ENCODE measurements at places on chromosomes 16 and 17.

DNA sequence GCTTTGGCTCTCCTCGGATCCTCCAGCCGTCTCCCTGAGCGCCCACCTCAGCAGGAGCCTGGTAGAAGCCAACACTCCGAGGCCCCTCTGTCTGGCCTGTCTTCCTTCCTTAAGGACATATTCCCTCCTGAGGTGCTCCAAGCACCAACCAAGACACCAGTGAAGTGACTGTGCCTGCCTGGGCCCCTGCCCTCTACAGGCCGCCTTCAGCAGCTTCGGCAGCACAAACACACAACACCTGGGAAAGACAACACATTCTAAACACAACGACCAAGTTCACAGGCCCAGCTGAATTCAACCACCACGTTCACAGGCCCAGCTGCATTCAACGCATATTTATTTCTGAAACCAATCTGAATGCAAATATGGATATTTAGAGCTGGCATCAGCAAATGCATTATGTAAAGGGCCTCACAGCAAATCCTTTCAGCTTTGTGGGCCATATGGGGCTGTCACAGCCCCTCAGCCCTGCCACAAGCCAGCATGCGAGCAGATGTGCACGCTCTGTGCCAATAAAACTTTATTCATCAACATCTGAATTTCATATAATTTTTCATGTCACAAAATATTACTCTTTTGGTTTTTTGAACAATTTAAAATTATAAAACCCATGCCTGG lies 12.2 kb downstream of the GALNS start:
- no peak for DNase-seq

DNA sequence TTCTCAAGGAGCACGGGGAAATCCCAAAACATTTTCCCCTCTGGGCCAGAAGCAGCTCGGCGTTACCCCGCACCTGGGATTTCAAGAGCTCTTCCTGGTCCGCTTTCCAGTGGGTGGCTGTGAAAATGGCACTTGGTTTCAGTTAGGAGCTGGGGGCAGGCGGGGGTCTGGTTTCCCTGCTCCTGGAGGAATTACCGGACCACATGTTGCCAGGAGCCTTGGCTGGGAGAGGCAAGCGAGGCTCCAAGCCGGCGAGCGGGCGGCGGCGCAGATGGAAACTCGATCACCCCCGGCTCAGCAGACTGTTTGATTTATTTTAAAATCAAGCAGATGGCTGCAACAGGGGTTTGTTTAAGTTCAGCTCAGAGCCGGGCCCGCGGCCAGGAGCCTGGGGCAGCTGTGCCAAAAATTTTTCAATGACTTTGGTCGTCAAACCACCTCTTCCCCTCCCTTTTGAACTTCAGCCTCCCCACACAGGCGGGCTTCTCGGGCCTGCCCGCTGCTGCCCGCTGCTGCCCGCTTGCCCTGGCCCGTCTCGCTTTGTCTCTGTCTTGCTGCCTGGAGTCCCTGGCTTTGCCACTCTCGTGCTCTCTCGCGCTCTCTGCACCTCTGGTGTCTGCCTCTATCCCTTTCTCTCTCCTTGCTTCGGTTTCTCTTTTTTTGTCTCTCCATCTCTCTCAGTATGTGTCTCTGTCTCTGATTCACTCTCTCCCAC lies 108.0 kb upstream of the CIBAR2 start:
- DNase-seq: peak; percentile 80

DNA sequence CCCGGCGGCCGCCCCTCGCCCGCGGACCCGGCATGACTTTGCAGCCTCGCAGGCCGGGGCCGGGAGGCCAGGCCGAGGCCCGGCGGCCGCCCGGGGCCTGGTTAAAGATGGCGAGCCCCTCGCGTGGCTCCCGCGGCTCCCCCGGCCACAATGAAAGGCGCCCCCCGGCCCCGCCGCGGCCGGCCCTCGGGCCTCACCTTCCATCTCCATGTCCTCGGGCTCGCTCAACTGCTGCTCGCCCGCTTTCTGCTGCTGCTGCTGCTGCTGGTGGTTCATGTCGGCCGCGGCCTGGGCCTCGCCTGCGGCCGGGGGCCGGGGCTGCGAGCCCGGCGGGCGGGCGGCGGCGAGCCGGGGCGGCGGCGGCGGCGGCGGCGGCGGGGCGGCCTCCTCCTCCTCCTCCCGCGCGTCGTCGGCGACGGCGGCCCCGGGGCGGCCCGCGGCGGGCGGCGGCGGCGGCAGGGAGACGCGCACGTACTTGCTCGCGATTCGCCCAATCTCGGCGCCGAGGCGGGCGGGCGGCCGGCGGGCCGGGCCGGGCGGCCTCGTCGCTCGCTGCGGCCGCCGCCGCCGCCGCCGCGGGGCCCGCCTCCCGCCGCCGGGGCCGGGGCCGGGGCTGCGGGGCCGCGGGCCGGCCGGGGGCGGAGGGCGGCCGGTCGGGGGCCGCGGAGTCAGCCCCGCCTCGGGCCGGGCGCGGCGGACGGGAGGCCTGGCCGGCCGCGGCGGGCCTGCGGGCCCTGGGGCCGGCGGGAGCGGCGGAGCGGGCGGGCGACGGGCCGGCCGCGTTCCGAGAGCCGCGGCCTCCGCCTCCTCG lies 491 bp downstream of the USP7 start:
- peak; percentile 60 for DNase-seq

GRCh38 chr16:31869511-31870201 lies 4.0 kb upstream of the ZNF267 start:
- peak; percentile 93 for DNase-seq

DNA sequence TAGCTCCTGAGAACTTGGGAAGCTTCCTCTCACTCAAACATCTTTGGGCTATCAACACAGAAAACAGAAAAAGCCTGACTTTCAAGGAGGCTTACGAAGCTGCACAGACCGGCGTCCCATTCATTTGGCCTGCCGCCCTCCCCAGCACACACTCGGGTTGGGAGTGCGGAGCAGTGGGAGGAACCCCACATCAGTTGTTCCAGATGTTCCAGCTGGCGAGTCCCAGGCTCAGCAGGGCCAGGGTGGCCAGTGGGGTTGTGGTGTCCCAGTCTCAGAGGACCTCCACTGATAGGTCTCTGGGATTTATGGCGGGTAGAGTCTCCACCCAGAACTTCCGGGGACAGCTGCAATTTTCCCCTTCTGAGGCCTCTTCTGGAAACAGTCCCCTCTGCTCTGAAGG lies 43.1 kb upstream of the DLX4 start:
- DNase-seq: peak; percentile 35

DNA sequence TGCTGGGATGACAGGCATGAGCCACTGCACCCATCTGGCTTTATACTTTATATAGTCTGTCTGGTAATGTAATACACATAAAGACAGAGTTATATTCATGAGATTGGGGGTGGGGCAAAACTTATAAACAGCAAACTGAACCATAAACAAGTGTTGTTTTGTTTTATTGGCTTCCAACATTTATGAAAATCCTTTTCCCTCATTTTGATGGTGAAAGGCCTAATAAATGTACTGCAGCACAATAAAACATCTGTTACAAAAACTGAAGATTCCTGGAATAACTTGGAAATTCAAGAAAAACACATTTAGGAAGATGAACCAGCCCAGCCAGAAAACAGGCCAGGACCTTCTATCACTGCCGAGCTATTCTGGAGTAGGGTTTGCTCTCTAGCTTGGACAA lies 16.1 kb downstream of the NPRL3 start:
- no peak for DNase-seq
